ENCODE measurements at places on chromosomes 1 and 21. TPM values are rescaled to one million over a fixed set of nuclear protein-coding genes. Genes with fewer than 3 reads are reported as not detected.

The SPRR2A gene
- total RNA-seq = not detected

The DNAJC6 gene
- 15.6 TPM for total RNA-seq

DNA sequence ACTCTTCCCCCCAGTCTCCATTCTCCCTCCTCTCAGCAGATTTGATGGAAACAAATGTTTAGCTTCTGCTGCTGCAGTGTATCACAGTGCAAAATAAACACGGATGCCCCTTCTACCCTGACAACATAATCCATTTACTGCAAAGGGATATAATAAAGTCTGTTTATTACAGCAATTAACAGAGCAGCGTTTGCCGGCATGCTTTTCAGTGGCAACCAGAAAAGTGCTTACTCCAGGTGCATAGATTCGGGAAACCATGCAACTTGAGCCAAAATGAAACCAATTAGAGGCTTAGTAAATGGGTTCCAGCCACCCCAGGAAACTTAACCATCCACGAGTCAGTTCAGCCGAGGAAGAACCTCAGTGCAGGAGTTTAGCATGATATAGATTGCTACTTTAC, 12.9 kb upstream of the LEMD1 start:
- no peak for DNase-seq

- DNase-seq = no peak
These were observed 1.7 kb downstream of the FMN2 start for GRCh38 chr1:240093120-240093961.

GRCh38 chr21:15437883-15438282, 291.9 kb upstream of the USP25 start:
- DNase-seq = no peak

DNA sequence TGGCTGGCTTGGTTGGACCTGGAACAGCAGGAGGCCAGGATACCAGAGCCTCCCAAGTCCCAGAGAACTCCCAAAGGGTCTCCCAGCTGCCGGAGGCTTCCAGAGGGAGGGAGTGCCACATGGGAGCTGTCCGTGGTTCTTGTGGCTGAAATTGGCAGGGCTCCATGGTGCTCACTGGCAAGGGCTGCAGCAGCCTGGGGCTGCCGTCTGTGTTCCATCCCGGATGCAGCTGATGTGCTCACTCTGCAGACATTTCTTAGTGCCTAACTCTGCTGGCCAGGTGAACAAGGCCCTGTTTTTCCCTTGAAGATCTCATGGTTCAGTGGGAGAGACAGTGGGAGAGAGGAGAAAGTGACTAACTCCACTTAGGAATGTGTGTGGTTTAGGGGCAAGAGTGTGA, 261.1 kb downstream of the CAMTA1 start:
- peak; percentile 54 for DNase-seq

DNA sequence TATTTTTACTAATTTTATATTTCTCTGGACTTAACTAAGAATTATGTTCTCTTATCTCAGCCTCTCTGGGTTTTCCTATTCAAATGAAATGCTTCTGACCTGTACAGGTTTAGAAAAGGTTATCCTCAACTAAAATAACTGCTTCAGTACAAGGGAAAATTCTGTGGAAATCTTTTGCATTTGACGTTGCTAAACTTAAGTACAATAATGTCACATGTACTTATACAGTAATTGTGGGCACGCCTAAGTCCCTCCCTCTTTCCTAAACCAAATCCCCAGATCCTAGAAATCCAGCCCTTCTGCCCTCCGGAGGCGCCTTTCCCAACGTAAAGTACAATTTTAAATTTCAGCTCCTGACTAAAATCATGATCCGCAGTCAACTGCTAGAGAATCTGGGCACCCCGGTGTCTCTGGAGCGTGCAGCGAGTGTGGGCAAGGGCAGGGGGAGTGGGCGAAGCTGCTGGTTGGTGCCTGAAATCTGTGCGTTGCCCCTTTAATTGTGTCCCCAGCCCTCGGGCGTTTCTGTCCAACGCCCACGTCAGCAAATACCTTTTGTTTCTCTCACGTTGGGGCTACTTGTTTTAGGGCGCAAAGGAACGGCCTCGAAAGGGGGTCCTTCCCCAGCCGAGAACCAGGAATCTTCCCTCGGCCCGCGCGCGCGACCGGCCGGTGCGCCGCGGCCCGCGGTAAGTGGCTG, at the start of gene ZBTB8A:
Gene ZBTB8A (plus strand): TSS at position 541 of the 697 bp plus-strand sequence. CDS start 53,505 bp downstream, outside the sequence.
- peak; percentile 43 for DNase-seq

- peak; percentile 54 for DNase-seq
These were observed 277.0 kb downstream of the PTPRU start for GRCh38 chr1:29513357-29513756.

DNA sequence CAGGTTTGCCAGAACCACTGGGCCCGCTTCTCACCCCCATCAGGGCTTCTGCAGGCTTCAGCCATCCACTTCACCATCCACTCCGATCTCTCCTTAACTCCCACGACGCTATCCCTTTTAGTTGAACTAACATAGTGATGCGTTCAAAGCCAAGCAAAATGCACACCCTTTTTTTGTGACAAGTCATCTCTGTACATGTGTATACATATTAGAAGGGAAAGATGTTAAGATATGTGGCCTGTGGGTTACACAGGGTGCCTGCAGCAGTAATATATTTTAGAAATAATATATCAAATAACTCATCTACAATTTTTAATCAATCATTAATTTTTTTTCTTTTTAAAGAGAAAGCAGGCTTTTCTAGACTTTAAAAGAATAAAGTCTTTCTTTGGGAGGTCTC, 114.6 kb downstream of the NBPF12 start:
- no peak for DNase-seq

The TRIM67 gene
- not detected for total RNA-seq

GRCh38 chr1:202501281-202501680, 152.8 kb downstream of the PPP1R12B start:
- peak; percentile 60 for DNase-seq

GRCh38 chr1:222769971-222770620, 33.1 kb downstream of the FAM177B start:
- no peak for DNase-seq

- no peak for DNase-seq
These were observed 47.8 kb downstream of the ZMYM4 start for GRCh38 chr1:35316264-35316663.

- no peak for DNase-seq
These were observed 4.1 kb downstream of the MINDY1 start for GRCh38 chr1:151002611-151003010.

DNA sequence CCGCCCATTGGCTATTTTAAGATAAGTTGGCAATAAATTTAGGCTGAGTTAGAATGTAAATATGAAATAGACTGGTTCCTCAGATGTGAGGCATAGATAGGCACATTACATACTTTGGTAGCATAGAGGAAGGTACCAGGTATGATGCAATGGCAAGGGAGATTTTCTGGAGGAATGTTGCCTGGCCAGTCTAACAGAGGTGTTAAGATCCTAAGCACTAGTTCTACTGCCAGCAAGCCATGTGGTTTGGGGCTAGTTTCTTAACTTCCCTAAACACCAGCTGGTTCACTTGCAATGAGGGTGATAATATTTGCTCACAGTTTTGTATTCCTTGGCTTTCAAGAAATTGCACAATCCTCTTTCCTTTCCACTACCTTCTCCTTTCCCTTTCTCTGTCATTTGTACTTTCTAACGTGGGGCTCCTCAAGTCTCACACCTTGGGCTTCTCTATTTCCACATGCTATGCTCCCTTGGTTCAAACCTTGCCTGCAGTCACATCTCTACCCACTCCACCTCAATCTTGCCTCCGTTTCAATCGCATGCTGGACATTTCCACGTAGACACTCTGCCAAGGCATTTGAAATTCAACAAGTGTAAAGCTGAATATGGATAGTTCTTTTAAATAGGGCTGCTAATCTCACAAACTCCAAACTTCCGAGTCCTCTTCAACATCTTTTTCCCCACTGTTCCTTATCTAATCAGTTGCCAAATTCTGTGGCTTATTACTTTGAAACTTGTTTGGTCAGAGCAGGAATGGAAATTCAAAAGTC, 4.7 kb upstream of the CD55 start:
- DNase-seq = no peak

DNA sequence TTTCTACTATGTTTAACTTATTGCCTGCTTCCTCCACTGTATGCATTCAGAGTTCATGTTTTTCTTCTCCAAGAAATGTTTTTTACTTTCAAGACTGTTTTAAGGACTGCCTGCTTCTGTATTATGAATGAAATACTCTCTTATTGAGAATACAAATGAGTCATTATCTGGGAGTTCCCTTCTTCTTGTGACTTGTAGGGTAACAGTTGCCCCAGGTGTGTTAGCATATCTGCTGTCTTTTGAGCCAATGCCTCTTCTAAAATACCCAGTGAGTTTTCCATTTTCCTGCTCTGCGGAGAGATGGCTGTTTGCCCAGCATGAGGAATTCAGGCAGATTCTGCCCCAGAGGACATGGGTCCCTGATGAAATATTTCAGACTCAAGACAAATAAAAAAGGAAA, 34.1 kb upstream of the ST6GALNAC5 start:
- no peak for DNase-seq

GRCh38 chr1:37952738-37953137, 5.9 kb upstream of the INPP5B start:
- no peak for DNase-seq

GRCh38 chr1:8364528-8365442, 46.9 kb downstream of the SLC45A1 start:
- no peak for DNase-seq

- DNase-seq = peak; percentile 85
These were observed 21.0 kb downstream of the SPRTN start for GRCh38 chr1:231359113-231359512.

DNA sequence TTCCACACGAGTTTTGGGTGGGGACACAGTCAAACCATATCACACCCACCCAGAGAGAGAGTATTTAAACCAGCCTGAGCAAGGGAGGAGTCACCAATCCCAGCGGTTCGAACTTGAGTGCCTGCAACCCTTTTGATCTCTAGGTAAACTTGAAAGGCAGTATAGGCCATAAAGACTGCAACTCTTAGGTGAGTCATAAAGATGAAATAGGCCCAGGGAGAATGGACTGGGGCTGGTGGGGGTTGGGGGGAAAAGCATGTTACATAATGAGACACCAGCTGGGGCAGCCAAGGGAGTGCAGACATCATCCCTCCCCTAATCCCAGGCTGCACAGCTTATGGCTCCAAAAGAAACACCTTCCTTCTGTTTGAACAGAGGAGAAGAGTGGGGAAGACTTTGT, 99.8 kb upstream of the LHX8 start:
- no peak for DNase-seq

DNA sequence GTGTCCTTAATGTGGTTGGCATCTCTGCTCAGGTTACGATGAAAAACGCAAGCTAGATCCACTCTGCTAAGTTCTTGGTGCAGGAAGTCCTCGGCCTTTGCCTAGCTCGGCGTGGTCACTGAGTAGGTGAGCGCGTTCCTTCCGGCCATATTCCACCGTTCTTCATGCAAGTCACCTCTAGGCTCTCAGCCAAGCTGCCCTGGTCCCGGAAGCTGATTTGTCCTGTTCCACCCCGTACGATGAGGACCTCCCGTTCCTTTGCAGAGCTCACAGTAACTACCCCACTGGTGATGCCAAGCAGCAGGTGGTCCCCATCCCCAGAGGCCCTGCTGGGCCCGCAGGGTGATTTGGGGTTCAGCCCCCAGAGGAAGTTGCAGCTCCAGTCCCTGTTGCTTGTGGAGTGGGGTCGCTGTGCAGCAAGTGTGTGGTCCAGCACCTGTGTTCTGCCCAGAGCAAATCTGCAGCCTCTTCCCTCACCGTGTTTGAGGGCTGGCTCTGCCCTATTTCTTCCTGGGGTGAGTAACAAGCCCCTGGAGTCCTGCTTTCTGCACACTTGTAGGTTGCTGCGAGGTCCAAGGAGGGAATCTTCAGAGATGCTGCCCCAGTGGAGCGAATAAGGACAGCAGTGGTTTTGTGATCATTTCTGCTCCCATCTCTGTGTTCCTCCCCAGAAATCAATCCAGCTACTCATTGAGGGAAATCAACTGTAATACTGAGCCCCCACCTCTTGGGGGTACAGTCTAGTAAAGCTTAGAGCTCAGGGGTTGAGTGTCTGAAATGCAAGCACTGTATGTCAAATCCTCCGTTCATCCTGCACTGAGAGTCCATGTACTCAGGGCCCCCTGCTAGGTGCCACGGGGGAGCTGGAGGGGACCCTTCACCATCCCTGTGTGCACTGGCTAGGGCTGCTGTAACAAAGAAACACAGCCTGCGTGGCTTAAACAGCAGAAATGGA, 2.3 kb downstream of the UMODL1 start:
- no peak for DNase-seq

GRCh38 chr1:36359911-36360550, 25.7 kb downstream of the STK40 start:
- no peak for DNase-seq

The SLC45A3 gene
- 1.4 TPM for total RNA-seq

GRCh38 chr1:198540580-198540979, at the start of gene ATP6V1G3:
TSS of gene ATP6V1G3 (minus strand) at chr1:198540680. CDS start at chr1:198540650, 30 bp downstream.
- DNase-seq = no peak

- no peak for DNase-seq
These were observed 2.9 kb upstream of the INAVA start for GRCh38 chr1:200891774-200892157.

The VN1R5 gene
- not detected for total RNA-seq

DNA sequence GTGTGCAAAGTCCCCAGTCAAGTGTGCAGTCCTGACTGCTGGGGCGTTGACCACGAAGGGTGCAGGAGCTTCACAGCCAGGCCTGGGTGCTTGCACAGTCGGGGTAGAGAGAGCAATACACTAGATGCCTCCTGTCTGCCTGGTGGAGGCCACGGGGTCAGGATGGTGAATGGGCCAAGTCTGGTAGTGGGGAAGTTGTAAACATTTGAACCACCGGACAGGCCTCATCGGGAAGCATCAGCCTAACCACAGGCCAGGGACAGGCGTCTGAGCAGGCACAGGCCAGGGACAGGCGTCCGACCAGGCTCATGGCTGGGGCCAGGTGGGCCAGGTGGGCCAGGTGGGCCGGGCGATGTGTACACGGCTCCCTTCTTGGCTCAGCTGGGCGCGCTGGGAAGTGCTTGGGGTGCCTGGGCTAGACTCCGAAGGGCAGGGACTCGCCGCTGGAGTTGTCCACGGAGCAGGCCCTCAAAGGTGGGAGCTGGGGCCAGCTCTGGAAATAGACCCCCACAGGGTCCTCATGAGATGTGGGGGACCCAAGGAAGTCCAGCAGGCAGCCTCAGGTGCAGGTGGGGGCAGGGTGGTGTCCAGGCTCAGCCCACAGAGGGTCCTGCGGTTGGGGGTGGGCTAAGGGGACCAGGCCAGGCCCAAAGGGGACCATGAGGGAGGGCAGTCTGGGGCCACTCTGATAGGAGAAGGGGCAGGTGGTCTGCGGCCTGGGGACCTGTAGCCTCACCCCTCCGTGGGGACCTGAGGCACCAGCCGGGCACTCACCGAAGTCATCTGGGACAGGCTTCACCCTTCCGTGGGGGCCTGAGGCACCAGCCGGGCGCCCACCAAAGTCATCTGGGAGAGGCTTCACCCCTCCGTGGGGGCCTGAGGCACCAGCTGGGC, 15.0 kb downstream of the COL6A1 start:
- no peak for DNase-seq

Measured in HFFc6 (cell line).